ENCODE measurements at places on chromosomes 3 and 15. TPM values are rescaled to one million over a fixed set of nuclear protein-coding genes. Genes with fewer than 3 reads are reported as not detected.

FSIP1 gene
- 0.37 TPM for total RNA-seq

GPR176 gene
- 0.14 TPM for total RNA-seq

- DNase-seq = no peak
Observed at GRCh38 chr3:82568776-82569338, 807.4 kb upstream of the GBE1 start.

- DNase-seq = no peak
Observed at GRCh38 chr3:70097084-70097483, 97.6 kb downstream of the SAMMSON start.

DNA sequence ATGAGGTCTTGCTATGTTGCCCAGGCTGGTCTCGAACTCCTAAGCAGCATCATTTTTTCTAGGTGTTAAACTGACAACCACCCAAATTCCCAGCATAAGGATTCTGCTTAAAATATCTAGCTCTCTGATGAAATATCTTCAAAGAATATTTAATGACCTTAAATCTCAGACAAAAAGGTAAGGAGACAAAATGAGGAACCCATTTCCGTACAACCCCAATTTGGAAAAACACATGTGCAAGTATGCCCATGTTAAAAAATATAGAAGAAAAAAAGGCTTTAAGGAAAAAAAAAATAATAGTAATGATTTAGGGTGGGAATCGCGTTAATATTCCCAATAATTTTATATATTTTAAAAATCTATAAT is 1.4 kb upstream of the SACM1L start:
- no peak for DNase-seq

- no peak for DNase-seq
Observed at GRCh38 chr15:86759800-86760523, 680.3 kb downstream of the AGBL1 start.

GRCh38 chr3:188491276-188491687 is 337.3 kb downstream of the LPP start:
- no peak for DNase-seq

Data from activated CD4-positive, alpha-beta T cell treated with anti-CD3 and anti-CD28 coated beads, Interleukin-2, amount 10 ng/mL, durations not matched to agents 24 days and 14 days (primary cell).